ENCODE measurements at places on chromosomes 1 and 21. TPM values are rescaled to one million over a fixed set of nuclear protein-coding genes. Genes with fewer than 3 reads are reported as not detected.

DNA sequence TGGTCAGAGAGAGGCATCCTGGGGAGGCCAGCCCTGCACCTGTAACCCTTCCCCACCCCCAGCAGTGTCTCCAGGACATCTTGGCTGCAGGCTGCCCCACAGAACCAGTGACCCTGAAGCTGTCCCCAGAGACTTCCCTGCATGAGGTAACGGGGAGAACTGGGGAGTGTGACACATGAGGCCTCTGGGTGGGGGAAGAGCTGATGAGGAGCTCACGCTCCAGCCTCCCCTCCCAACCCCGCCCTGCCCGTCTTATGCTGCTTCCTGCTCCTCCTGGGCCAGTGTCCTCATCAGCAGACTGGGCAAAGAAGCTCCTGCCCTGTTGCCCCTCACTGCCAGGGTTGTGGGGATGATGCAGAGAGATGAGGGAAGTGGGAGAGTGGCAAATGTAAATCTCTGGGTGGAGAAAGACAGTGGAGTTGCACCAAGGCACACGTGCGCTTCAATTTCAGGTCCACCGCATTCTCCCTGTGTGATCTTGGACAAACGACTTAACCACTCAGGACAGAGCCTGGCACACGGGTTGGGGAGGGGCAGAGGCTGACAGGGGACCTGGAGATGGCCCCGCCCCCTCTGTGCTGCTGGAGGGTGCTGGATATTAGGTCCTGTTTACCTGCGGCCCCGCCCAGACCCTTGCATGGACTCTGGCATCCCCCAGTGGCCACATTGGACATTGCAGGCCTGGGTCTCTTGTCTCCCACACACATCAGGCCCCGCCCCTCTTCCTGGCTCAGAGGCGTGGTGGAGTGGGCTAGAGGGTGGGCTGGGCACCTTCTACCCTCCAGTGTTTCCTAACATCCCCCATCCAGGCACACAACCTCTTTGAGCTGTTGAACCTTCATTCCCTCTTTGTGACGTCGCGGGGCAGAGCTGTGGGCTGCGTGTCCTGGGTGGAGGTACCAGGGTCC, 12.3 kb downstream of the CLCNKB start:
- DNase-seq, result peak; percentile 77

DNA sequence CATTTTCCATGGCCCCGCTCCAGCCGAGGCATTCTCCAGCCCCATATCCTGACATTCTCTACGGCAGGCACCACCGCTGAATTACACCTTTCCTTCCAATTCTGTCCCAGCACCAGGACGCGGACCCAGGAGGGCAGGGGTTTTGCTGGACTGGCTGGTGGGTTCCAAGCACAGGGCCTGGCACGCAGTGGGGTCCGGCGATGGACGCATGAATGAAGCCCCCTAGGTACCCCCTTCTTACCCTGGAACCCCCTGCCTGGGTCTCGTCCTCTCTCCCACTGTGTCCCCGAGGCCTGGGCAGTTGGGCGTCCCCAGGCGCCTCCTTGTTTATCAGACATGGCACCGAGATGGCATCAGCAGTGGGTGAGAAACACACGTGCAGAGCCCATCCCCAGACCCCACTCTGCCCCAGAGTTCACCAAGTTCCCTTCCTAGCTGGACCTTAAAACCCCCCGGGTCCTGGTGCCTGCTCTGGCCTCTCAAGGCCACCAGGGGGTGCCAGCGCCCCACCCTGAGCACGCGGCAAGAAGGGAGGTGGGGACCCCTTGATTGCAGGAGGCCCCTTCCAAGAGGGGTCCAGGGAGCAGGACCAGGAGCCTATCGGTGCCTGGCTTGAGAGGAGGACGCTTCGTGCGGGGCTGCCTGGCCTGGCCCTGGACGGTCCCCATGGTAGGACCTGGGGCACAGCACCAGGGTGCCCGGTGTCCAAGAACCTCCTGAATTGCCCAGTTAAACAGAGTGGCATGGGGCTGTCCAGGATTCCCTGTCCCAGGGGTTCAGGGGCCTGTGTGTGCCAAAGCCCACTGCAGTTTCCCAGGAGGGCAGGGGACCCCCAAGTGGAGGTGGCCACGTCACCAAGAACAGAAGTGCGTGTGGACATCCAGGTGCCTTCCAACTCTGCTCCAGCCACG, 46.1 kb downstream of the MEGF6 start:
- DNase-seq, result no peak

- DNase-seq, result no peak
Measured at GRCh38 chr1:3774276-3774945, 1.9 kb downstream of the SMIM1 start.

- DNase-seq, result no peak
Measured at GRCh38 chr1:244414543-244414942, 37.2 kb downstream of the ADSS2 start.

DNA sequence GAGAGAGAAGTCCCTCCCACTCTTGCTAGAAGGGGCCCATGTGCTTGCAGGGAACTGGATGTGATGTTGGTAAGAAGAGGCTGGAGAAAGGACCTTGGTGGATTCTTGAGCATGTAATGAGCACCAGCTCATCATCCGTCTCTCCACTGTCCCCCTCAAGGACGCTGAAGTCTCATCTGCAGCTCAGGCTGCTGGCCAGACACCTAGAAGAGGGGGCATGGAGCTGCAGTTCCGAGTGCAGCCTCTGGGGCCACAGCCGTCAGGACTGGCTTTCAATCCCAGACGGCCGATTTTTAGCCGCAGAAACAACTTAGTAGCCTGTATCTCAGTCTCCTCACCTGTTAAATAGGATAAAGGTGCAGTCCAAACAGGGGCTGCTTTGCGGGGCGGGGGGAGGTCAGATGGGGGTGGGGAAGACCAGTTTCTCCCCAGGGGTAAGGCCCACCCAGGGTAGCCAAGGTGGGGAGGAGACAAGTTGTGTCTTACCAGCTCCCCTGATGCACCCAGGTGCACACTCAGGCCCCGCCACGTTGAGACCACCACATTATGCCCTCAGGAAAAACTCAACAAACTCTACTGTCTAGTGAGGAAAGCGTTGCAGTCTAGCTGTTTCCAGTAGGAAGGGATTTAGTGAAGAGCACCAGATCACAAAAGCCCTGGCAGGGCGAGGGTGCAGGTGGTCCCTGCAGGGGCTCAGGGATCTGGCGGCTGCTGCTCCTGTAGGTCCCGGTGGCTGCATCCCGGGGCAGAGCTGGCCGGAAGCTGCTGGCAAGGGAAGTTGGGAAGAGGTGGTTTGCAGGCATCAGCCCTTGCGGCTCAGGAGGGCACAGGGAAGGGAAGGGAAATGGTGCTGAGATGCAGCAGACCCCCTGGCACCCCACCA, 29.5 kb downstream of the LDLRAP1 start:
- peak; percentile 41 for DNase-seq

The SCYL3 gene
- total RNA-seq, result 10.8 TPM

The SMCP gene
- not detected for total RNA-seq

Data from T-cell (primary cell).